ENCODE measurements at places on chromosomes 2 and 18.

- no peak for DNase-seq
Measured at GRCh38 chr2:199851883-199852282, 891 bp upstream of the FTCDNL1 start.

DNA sequence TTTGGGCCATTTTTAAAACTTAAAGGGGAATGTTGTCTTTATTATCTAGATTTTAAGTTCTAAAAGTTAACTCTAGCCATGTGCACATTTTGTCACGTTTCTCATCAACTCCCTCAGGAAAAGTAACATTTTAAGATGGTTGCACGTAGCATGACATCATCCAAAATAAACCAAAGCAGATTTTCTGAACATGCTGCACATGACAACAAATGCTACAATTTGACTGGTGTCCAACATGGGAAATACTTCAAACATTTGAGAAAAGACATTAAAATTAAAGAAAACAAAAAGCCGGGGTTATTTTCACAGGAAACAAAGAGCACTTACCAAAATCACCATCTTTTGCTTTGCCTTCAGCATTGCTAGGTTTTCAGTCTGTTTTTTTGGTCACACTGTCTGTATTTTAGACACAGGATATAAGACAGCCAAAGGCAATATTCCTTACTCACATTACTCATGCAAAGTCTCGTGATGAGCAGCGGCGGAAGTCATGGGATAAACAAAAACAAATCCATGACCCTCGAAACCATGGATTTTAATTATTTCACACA, 51.3 kb upstream of the RND3 start:
- no peak for DNase-seq

DNA sequence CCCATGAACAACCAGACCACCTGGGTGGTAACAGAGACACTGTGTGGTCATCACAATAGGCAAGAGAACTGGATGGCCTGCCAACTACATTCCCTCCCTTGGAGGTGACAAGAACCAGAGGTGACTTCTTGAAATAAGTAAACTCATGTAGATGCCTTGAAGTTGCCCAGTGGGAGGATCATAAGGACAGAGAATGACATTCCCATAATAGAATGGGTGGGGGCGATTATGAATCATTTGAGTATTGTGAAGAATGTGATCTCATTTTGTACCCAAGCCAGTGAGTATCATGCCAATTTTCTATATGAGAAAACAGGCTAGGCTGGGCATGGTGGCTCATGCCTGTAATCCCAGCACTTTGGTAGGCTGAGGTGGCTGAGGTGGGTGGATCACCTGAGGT, 211.4 kb upstream of the GYPC start:
- DNase-seq: no peak

DNA sequence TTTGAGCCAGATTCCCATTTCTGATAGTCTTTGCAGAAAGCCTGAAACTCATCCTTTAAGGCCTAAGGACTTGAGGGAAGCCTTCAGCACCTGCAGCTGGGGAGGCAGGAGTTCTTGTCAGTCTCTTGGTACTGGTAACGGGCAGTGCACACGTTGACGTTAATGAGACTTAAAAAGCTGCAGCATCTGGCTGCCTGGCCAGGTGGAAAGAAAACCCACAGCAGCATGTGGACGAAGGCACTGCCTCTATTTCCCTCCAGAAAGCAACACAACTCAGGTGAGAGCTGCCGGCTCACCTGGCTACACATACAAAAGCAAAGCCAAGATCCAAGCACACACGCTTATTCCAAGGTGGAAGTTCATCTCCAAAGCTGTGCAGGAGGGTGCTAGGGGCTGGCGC, 178.8 kb downstream of the ANAPC1 start:
- DNase-seq: no peak

DNA sequence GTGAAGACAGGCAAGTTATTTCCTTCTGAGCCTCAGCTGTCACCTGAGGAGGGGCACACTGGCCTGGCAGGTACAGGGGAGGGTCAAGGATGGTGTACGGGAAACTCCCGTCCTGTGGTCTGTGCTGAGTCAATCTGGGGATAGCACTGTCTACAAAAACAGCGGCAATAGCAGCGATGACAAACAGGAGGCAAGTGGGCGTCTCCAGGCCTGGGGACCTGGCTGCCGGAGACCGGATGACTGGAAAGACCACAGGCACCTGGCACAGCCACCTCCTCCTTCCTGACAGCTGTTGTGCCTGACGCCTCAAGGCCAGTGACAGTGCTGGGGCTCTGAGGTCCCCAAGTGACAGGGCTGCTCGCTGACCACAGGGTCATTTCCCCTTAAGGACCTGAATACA, 202.1 kb upstream of the HS6ST1 start:
- DNase-seq: no peak

DNA sequence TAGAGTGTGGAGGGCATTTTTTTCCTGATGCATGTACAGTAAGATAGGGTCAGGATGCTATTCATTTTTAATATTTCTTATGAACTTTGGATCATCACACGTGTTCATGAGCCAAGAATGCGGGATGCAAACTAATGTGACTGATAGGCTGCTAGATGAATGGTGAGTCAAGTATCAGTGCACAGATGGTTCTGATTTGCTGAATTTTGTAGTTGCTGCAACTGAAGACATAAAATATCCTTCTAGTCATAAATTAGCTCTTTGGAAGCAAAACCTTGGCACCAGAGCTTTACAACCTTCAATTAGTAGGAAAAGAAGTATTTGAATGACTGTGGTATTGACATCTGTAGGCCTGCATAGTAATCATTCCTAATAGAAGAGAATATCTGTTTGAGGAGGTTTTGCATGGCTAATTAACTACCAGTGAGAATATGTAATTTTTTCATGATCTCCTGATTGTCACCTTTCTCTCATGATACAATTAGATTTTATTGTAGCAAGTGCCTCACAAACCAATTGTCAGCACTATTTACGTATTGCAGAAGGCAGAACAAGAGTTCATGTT, 94.0 kb downstream of the VRK2 start:
- no peak for DNase-seq

DNA sequence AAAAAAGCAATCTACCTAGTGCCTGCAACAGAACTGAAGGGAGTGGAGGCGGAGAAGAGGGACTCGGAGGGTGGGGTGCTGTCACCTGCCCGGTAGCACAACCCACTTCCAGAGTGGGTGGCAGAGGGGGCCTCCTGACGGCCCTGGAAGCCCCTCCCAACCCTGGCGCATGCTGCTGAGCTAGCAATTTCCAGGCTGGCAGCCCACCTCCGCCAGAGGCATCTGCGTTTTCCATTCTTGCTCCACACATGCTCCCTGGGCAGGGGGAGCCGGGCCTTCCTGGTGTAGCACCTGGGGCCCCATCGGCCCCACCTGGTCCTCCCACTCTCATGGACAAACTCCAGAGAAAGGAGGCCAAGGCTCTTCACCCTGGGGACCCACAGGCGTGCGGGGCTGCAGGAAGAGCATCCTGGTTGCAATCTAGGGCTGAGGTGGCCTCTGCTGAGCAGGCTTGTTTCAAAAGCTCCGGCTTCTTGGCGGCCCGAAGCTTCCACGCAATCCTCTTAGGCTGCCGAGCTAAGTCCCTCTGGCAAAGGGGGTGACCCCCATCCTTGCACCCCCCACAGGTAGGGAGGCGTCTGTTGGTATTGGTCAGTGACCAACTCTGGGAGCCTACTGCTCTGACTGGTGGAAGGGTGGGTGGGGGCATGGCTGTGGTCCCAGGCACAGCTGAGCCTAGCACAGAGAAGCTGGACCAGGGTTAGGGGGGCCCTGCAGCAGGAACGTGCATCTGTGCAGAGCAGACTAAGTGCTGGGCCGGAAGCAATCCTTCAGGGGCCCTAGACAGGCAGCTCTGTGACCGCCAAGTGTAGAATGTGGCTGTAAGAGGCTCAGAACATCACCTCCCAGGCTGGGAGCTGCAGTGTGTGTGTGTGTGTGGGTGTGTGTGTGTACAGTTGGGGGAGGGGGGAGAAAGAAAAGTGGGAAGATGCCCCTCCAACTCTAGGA, 2.6 kb downstream of the HS6ST1 start:
- no peak for DNase-seq

- DNase-seq: peak; percentile 72
Measured at GRCh38 chr2:68463287-68463877, 3.7 kb downstream of the FBXO48 start.

DNA sequence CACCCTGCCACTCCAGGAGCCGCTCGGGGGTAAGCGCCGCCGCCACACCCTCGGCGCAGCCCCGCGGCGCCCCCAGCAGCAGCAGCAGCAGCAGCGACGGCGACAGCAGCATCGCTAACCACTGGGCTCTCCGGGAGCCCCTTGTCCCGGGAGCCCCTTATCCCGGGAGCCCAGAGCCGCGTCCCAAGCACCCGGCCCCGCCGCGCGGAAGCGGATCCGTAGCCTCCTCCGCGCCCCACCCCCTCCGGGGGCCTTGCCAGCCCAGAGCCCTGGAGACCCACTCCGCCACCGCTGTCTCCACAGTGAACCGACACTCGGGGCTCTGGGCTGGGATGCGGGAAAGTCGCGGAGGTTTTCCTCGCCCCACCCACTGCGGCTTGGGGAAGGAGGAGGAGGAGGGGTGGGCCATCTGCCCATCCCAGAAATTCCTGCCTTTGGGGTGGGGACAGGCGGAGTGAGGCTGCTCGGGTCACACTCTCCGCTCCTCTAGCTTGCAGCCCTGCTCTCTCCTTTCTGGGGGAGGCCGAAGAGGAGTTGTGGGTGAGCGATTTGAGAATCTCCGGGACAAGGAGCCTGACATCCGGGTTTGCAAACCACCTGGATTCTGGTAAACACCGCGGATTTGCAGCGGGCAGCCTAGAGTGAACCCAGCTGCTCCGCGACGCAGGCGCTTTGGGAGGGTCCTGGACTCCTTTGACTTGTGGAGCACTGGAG, at the start of gene PLA2R1:
Gene PLA2R1 (minus strand): TSS at position 324 of the 714 bp plus-strand sequence. CDS start 212 bp downstream, at position 112.
- DNase-seq: no peak

GRCh38 chr18:13260197-13260934, 41.8 kb downstream of the LDLRAD4 start:
- DNase-seq: no peak

- no peak for DNase-seq
Measured at GRCh38 chr2:120704696-120705095, 31.0 kb upstream of the GLI2 start.

GRCh38 chr2:166351319-166351718, 24.4 kb downstream of the SCN9A start:
- DNase-seq: no peak

- no peak for DNase-seq
Measured at GRCh38 chr2:174613531-174613930, 15.9 kb upstream of the WIPF1 start.

- DNase-seq: no peak
Measured at GRCh38 chr2:23745726-23746105, 181.2 kb downstream of the ATAD2B start.

GRCh38 chr18:38460657-38461056, 895.1 kb upstream of the CELF4 start:
- DNase-seq: no peak

DNA sequence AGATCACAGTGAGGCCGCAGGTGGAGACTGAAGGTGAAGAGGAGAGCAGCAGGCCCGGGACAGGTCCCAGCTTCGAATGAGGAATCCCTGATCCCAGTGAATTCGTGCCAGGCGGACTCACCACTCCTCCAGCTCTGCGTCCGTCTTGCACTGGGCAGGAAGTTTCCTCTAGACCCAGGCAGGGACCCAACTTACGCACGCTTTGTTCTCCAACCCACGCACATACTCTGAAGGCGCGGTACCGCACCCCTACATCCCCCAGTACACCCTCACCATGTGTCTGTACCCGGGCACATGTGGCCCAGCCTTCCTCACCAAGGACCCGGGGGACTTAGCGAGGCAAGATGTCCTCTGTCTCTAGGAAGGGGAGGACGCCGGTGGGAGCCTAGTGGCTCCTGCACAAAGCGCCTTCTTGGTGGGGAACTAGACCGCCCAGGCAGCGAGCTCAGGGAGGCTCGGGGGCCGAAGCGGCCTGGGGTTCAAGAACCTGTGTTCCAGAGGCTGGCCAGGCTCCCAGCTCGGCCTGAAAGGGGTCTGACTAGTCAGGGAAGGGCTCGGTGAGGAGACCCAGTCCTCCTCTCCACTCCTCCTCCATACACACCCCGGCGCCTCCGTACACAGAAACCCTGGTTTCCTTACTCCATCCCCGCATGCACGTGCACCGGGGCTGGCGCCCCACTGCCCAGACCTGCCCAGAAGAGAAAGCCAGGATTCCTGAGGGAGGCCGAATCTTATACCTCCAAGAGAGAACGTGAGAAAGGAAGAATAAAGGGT, 38.3 kb upstream of the ATP6V1B1 start:
- DNase-seq: no peak

- no peak for DNase-seq
Measured at GRCh38 chr2:133303150-133303549, 265.1 kb downstream of the NCKAP5 start.

DNA sequence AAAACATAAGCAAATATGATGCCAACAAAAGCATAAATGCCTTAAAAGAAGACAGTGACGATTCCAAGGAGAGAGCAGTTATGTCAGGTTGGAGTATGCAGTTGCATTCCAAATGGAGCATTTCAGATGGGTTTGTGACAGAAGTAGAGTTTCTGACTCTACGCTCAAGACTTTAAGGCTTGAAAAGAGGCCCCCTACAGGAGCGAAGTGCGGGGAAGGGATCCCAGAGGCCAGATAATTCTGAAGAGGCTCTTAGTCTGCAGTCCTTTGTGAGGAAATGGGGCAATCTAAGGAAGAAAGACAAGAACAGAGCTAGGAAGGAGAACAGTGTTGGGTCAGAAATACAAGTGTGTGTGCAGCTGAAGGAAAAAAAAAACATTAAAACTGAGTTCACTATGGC, 95.5 kb downstream of the ZNF521 start:
- DNase-seq: no peak

GRCh38 chr2:55720417-55720816, 26.8 kb upstream of the PNPT1 start:
- DNase-seq: no peak

DNA sequence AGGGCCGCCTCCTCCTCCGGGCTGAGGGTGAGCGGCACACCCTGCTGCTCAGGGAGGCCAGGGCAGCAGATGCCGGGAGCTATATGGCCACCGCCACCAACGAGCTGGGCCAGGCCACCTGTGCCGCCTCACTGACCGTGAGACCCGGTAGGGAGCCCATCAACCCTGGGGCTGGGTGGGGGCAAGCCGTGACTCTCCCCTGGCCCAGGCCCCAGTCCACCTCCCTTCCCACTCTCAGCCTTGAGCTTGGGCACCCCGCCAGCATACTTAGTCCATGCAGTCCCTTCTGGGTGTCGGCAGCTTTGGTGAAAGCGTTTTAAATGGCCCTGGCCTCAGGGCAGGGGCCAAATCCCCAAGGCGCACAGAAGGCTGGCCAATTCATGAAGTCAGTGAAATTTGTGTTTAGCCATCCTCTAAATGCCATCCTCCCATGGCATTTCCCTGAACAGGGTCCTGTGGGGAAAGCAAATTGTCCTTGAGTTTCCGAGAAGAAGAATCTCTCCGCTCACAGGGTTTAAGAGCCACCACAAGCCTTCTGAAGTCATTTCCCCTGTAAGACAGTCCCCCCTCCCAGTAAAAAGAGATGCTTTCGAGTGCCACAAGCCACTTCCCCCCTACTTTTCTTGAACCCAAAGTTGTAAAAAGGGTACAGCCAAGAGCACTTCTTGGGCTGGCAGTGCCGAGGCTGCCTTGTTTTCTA, 17.2 kb downstream of the SPEG start:
- no peak for DNase-seq

GRCh38 chr18:74497778-74498177, 1.6 kb downstream of the CNDP2 start:
- no peak for DNase-seq

All from CD4-positive, alpha-beta T cell treated with Interleukin-2 at 100 ng/mL for 4 hours (primary cell).